ENCODE measurements at places on chromosomes 1 and 21.
A peak's percentile ranks its signal among the peaks of the same experiment; 100 is the strongest.

- DNase-seq, result no peak
Observed at GRCh38 chr1:11634365-11635192, 19.6 kb downstream of the FBXO2 start.

GRCh38 chr1:2274231-2274928, 46.3 kb downstream of the SKI start:
- no peak for DNase-seq

- no peak for DNase-seq
Observed at GRCh38 chr1:109912873-109913272, 2.2 kb downstream of the CSF1 start.

- peak; percentile 38 for DNase-seq
Observed at GRCh38 chr1:24864370-24864777, 65.7 kb downstream of the RUNX3 start.

GRCh38 chr1:160951443-160952128, 3.0 kb downstream of the ITLN2 start:
- DNase-seq, result peak; percentile 87

DNA sequence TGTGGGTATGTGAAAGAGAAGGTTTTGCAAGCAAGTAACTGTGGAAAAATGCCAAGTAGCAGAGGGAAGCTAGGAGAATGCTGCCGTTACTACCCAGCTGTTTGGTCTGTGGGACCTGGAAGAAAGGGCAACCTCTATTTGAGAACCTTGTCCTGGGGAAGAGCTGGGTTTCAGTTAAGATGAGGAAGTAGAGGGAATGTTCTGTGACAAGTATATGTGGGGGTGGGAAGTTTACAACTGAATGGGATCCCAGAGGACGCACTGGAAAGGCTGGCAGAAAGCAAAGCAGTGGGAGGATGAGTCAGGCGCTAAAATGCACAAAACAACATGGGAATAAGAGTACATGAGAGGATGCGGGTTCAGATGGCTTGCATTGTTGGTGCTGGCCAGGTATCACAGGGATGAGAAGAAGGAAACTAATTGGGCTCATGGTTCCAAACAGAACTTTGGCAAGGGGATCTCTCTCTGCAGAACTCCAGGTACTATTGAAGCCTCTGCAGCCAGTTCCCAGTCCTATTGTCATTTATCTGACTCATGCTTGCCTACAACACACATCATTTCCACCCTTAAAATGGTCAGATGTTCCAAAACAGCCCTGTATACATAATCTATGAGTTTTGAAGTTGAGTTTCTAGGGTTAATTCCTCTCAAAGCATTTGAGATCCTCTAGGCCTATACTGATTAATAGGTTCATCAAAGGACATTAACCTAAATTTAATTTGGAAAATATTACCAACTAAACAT, 88.5 kb upstream of the VAV3 start:
- peak; percentile 82 for DNase-seq

DNA sequence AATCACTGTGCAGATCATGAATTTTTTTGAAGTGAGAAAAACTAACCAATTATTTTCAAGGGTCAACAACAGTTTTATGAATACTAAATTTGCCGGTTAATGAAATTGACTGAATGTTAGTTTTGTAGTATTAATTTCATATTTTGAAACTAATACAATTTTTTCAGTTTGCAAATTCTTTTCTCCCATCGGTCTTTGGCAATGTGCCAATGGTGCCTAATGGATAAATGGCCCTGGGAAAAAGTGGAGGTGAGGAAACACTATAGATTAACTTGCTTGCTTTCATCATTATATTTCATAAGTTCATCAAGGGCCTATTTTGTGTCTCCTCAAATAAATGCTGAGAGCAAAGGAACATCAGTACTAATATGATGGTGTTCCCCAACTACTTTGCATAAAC, 4.1 kb downstream of the C1orf141 start:
- no peak for DNase-seq

DNA sequence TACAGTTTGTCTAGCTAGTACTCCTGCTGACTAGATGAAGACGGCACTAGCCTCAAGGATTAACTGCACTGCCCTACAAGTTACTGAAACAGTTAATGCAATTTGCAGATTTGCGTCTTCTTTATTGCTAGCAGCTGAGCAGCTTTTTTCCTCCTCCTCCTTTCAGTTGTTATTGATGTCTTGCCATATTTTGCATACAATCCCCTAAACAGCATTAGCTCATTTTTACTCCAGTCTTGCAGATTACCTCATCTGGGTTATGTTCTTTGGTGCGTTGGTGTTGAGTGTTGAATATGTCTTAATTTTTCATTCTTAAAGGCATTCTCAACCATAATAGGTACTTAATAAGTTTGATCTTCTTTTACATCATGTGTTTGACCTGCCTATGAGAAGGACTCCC, 363.4 kb upstream of the LYPLAL1 start:
- DNase-seq, result no peak

Measured in suppressor macrophage (primary cell).